ENCODE measurements at places on chromosomes 4 and X.

GRCh38 chr4:87531621-87532020 is 2.4 kb upstream of the SPARCL1 start:
- DNase-seq, result no peak

DNA sequence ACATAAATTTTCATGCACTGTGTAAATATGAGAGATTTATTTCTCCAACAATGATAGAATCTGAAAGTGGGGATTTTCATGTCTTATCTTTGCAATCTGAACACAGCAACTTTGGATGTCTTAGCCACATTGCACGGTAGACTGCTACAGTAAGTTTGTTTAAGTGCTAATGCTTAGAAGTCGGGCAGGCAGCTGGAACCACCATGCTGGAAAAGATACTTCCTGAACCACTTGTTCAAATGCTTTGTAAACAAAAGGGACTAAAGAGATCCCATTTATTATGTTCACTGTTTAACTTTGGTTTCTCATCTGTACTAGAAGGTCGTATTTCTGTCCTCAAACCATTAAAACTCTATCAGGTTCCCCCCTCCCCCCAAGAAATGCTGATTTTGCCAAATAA is 555.9 kb upstream of the DIPK2B start:
- no peak for DNase-seq

GRCh38 chrX:154902408-154902807 is 16.3 kb downstream of the F8A1 start:
- DNase-seq, result no peak

DNA sequence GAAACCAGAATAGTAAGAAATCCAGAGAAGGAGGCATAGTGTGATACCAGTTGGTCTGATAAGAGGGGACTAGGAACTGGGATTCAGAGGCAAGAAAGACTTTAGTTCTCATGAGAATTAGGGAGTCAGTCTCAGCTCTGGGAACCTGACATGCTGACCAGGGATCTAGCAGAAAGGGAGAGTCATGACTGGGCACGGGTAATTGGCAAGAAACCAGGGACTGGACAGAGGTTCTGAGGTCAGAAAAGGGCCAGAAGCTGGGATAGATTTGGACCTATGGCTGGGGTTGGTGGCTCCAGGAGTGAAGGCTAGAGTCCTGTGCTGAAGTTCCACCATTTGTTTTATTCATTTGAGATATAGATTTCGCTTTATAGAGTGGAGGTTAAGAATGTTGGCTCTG is 110.2 kb upstream of the C1GALT1C1 start:
- no peak for DNase-seq

- DNase-seq, result no peak
These were observed 69.2 kb downstream of the PLS3 start for GRCh38 chrX:115630204-115630603.

GRCh38 chr4:151469970-151470369 is 61.0 kb downstream of the FHIP1A start:
- no peak for DNase-seq

- DNase-seq, result no peak
These were observed 60.5 kb upstream of the HOPX start for GRCh38 chr4:56741595-56741994.

DNA sequence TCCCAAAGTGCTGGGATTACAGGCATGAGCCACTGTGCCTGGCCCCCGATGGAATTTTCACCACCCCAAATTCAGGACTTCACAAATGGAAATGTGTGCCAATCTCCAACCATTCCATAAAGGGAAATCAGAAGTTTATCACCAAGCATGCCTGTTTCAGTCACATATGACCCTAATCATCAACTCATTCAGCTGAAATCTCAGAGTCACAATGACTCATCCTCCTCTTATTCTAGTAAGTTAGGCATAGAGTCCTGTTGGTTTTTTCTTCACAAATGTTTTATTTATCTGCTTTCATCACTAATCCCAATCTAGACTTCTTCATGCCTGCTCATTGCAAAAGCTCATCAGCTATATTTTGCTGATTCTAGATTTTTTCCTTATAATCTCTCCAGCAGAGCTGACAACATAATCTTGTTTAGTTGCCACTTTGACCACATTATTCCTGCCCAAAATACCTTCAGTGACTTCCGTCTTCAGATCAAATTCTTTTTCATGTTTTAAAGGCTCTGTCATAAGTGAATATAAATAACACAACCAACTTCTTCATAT is 83.3 kb downstream of the SLC7A11 start:
- no peak for DNase-seq

DNA sequence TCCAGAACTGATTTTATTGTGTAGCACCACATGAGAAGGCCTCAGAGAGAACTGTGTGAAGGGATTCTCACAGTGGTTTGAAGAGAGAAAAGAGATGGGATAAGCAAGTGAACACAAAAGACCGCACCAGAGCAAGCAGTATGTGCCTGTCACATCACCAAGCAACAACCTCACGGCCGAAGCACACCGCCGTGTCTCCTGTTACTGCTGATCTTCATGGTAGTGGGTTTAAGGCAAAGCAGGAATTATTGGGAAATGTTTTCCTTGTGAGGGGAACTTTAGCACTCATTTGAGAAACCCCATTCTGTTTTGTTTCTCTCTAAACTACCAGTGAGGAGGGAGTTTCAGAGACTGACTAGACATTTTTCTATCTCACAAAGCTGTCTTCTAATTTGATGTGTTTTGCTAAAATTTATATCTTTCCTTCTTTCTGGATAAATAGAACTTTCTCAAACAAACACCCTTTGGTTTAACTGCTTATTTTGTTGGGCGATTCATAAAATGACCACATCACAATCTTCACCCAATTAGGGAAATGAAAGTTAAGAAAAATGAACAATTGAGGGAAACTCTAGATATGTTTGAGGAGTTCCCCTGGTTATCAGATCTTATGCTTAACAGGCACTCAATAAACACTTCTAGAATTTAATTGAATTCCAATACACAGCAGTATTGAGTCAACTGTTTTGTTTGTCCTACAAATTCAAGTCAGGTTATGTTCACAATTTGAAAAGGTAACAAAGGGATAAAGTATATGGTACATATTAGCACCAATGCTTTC is 16.5 kb downstream of the SH3KBP1 start:
- no peak for DNase-seq

- DNase-seq, result no peak
These were observed 61.9 kb downstream of the ADAMTS3 start for GRCh38 chr4:72507167-72507566.

DNA sequence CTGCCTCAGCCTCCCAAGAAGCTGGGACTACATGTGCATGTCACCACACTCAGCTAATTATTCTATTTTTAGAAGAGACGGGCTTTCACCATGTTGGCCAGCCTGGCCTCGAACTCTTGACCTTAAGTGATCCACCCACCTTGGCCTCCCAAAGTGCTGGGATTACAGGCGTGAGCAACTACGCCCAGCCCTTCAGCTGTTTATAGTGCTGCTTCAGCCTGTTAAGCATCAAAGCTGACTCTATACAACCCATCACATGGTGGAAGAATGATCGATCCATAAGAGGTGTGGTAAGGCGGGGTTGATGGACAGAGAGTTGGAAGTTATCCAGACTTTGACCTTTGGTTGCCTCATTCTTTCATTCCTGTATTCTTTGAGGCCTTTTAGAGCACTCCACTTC is 56.2 kb upstream of the RAPGEF2 start:
- DNase-seq, result no peak

- no peak for DNase-seq
These were observed 29.8 kb downstream of the SAGE1 start for GRCh38 chrX:135923353-135923752.

GRCh38 chr4:79065262-79065661 is 126.0 kb upstream of the PAQR3 start:
- DNase-seq, result no peak

DNA sequence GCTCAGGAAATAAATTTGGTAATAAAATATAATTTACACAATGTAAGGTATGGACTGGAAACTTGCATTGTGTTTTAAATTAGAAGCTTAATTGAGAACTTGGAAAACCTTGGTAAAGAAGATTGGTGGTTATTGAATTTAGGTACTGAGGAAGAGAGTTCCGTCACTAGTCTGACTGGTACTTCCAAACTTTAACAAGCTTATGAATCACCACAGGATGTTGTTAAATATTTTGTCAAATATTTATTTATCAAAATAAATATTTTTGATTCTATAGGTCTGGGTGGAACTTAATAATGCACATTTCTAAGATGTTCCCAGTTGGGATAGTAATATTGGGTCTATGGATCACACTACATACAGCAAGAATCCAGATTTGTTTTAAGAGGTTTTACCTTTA is 992.2 kb downstream of the ARAP2 start:
- DNase-seq, result no peak

GRCh38 chr4:109278594-109279031 is 23.8 kb downstream of the COL25A1 start:
- DNase-seq, result no peak

- DNase-seq, result no peak
These were observed 306.1 kb upstream of the TAPT1 start for GRCh38 chr4:16532240-16532970.

DNA sequence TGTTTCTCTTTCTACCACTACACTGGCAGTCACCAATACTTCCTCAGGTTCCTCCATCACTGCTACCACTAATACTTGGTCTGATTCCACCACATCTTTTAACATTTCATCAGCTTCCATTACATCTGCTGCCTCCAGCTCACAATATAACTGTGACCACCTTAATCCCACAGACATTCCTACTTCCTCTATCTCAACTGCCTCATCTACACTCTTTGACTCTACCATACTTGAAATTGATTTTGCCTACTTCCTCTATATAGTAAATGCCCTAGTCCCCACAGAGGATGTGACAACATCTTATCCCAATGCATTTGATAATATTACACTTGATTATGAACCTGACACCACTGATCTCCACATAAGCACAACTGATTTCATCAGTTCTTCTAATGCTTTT is 29.0 kb downstream of the OPRPN start:
- no peak for DNase-seq

DNA sequence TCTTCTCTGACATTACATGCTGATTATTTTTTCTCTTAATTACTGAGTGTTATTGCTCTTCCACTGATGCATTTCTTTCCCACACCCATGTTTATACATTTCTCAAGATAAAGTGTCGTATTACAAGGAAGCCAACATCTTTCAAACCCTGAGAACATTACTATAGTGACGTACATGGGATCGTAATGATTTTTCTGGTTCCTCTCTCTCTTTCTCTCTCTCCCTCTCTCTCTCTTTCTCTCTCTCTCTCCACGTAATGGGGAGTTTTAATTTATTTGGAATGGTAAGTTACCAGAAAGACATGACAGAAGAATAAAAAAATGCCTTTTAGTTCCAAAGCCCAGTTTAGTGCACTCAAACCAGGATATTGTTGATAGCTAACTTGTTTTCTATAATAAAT is 40.4 kb upstream of the MAPK10 start:
- DNase-seq, result no peak

GRCh38 chrX:135416546-135416945 is 5.2 kb upstream of the SMIM10L2A start:
- DNase-seq, result no peak

GRCh38 chr4:78766026-78766425 is 10.1 kb upstream of the BMP2K start:
- DNase-seq, result no peak

GRCh38 chr4:54449999-54450398 is 207.8 kb upstream of the KIT start:
- DNase-seq, result no peak

DNA sequence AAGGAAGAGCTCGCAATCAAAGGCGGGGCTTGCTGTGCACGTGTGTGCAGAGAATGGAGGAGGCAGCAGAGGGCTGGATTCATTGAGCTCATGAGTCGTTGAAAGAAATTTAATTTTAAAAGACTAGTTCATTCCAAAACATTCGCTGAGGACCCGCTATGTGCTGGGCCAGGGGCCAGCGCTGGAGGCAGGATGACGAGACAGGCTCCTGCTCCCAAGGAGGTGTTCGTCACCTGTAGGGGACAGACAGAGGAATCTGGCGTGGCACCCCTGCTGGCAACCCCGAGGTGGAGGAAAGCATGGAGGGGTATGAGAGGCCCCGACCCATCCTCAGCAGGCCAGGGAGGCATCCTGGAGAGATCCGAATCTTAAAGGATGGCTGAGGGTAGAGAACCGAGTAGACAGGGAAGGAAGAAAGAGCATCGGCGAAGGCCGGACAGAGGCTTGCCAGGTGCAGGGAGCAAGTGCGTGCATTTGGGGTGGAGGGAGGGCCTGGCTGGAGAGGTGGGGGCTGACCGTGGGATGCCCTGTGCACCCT is 96.4 kb downstream of the CPZ start:
- DNase-seq, result no peak

- DNase-seq, result peak; percentile 69
These were observed 669 bp downstream of the IRF2 start for GRCh38 chr4:184473499-184474262.

DNA sequence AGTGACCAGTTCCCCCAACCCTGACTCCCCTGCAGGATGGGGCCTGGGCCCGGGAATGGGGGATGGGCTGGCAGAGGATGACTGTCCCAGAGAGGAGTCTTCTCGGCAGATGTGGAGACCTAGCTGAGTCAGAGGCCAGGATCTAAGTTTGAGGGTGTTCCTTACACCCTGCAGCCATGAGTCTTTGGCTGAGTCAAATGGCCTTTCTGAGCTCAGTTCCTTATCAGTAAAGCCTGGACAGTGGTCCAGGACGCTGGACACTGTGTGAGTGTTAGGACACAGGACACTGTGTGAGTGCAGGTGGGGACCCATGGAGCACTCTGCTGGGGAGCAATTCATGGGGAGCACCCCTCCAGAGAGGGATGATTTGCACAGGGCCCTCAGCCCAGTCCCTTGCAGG is 5.0 kb downstream of the IL9R start:
- DNase-seq, result no peak

GRCh38 chr4:126611900-126612299 is 1020.9 kb upstream of the INTU start:
- DNase-seq, result no peak

DNA sequence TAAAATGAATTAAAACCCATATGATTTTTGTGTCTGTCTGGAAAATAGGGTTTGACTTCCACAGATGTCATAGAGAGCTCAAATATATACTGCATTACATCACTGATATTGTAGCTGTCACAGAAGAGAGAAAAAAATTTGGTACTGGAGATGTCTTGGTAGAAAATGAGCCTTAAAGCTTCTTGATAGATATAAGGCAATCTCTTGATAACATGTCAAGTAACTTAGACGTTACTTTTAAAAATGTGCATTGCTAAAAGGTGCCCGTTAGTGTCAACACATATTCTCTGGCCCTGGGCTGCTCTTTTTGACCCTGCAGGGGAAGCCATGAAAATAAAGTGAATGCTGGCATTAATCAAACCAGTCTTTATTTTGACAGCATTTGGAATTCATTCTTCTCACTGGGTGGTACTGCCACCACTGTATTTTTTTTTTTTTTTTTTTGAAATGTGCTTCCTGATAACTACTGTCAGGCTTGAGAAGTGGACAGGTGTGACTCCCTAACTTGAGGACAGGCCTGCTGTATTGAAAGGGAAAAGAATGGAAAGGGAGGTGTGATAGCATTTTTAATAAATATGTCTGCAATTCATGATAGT is 53.0 kb upstream of the RAPGEF2 start:
- DNase-seq, result no peak

GRCh38 chr4:158250321-158250720 is 40.0 kb downstream of the TMEM144 start:
- no peak for DNase-seq

All from activated CD8-positive, alpha-beta T cell treated with anti-CD3 and anti-CD28 coated beads, Interleukin-2, amount 10 ng/mL, durations not matched to agents 7 days and 5 days (primary cell).